NCI-H226 (cell line): ENCODE measurements at places on chromosomes 11 and 22.
A peak's percentile ranks its signal among the peaks of the same experiment; 100 is the strongest.

DNA sequence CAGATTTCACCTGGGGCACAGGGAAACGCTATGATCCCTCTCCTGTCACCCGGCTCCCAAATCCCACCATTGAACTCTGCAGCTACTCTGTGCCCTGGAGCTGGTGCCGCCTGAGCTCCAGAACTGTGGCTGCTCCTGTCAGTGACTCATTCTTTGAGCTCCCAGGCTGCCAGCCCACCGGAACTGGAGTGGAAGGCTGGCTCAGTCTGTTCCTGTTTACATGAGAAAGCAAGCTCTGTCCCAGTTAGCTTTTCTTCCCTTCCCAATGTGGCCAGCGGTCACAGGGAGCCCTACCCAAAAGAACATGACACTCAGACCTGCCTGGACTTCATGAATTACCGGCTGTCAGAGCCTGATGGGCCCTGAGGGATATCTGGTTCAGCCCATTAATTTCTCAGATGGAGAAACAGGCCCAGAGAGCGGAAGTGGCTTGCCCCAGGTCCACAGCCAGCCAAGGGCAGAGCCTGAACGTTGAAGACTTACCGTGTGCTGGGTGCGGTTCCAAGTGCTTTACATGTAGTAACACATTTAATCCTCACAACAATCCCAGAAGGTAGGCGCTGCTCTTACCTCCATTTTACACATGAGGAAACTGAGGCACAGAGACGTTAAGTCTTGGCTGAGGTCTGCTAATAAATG lies 23.8 kb upstream of the IGSF22 start:
- DNase-seq, result peak; percentile 68

GRCh38 chr22:38700270-38700788 lies 414 bp downstream of the JOSD1 start:
- peak; percentile 55 for DNase-seq

- no peak for DNase-seq
Observed at GRCh38 chr22:50032941-50033601, 20.5 kb upstream of the IL17REL start.

- DNase-seq, result no peak
Observed at GRCh38 chr22:48313175-48313830, 1514.4 kb downstream of the BRD1 start.

- no peak for DNase-seq
Observed at GRCh38 chr22:44898236-44898635, 111.6 kb downstream of the PHF21B start.
